Activated CD8-positive, alpha-beta memory T cell treated with anti-CD3 and anti-CD28 coated beads for 4 hours (primary cell): ENCODE measurements at places on chromosomes 5 and 9.

GRCh38 chr5:133916479-133916878 lies 51.9 kb downstream of the C5orf15 start:
- DNase-seq: no peak

DNA sequence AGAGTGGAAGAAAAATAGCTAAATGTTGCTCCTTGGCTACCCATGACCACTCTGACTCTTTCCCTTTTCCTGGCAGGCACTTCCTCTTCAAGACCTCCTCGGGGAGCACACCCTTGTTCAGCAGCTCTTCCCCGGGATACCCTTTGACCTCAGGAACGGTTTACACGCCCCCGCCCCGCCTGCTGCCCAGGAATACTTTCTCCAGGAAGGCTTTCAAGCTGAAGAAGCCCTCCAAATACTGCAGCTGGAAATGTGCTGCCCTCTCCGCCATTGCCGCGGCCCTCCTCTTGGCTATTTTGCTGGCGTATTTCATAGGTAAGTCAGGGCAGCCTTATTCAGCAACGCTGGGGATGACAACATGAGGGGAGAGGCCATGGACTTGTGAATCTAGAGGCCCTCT lies 298.6 kb upstream of the WWC1 start:
- DNase-seq: no peak

- DNase-seq: no peak
These were observed 34.4 kb downstream of the FEM1C start for GRCh38 chr5:115510145-115510645.

GRCh38 chr5:135490245-135491037 lies 38.3 kb upstream of the TIFAB start:
- DNase-seq: no peak

DNA sequence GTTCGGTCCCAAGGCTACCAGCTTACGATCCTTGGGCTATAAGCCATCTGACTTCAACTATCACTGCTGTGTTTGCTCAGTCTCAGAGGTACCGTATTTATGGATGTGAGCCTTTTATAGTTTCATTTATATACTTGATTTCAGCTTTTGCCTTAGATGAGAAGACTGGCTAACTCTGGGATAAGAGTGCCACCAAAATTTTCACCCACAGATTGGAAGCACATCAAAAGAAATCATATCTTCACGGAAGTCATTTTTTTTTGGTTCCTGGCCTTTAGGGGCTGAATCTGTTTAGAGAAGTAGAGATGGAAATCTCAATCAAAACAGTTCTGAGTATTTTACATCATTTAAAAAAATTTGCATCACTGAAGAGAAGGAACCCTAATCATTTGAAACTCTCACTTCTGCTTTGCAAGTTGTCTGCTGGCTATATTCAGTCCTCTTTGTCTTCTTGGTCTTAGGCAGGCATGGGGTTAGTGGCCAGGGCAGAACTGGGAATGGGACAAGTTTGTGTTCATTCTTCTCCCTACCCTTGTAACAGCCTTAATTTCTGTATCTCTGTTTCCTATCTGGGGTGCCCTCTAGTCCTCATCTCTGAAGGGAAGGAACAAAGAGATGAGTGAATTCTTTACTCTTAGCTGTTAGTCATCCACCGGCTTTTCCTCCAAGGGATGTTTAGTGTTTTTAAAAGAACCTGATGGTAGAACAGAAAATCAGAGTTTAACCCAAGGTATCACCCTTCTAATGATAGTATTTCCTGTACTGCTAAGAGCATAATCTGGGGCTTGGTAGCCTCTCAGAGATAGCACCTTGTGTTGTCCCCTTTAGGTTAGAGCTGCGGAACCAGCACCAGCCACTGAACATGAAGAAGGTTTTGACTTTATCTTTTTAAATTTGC lies 14.1 kb upstream of the TNFAIP8 start:
- no peak for DNase-seq

- no peak for DNase-seq
These were observed 65.8 kb upstream of the RARS1 start for GRCh38 chr5:168420461-168420860.

GRCh38 chr5:127400946-127401670 lies 110.5 kb downstream of the MEGF10 start:
- DNase-seq: no peak

GRCh38 chr5:88502179-88503040 lies 233.8 kb upstream of the TMEM161B start:
- DNase-seq: no peak

DNA sequence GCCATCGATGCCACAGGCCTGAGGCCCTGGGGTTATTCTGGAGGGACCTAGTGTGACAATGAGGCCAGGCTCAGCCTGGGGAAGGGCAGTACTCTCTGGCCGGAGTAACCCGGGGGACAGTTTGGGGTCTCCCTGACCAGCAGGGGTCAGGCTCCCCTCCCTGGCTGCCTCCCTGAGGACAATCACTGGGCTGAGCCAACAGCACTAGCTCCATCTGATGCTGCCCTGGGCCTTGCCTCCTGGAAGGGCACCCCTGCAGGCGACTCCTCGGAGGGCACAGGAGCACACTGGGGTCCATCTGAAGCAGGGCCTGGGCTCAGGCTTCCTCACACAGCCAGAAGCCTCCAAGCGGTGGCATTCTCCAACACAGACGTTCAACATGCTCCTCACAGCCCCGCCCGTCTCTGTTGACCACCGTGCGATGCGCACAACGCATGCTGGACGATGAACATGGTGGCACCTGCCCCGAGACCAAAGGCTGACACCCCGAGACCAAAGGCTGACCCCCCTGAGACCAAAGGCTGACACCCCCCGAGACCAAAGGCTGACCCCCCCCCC lies 68.3 kb downstream of the ADAMTS2 start:
- no peak for DNase-seq

GRCh38 chr9:2242831-2243330 lies 227.7 kb downstream of the SMARCA2 start:
- no peak for DNase-seq

DNA sequence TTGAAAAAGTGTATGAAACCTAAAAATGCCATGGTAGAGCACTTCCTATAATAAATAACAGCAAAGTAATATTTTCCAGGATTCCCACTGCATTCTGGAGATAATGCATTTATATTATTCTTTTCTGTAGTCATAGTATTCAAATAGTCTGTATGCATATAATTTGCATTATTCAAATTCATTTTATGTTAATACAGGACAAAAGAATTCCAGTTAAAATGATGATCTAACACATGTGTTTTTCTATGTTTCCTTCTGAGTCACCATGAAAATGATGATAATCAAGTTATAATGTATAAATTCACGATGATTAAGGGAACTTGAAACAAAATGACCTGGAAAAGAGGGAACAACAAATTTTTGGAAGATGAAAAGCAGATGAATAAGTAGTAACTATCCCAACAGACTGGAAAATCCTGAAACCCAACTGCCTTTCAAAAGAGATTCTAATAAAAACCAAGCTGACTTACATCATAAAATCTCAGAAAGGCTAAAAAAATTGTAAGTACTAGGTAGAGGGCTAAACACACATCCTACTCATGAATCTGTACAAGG lies 358.6 kb upstream of the PAPPA start:
- no peak for DNase-seq

GRCh38 chr5:177553671-177554429 lies 513 bp downstream of the FAM193B start:
- peak; percentile 17 for DNase-seq

DNA sequence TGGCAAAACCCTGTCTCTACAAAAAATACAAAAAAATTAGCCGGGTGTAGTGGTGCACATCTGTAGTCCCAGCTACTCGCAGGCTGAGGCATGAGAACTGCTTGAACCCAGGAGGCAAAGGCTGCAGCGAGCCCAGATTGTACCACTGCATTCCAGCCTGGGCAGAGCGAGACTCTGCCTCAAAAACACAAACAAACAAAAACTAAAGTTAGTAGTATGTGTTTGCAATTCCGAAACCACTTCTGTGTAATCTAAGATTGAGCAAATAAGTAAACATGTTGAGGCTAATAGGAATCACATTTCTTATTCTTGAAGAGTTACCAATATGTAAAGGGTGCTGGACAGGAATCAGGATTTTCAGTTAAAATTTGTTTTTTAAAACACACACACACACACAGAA lies 70.0 kb upstream of the SUSD1 start:
- DNase-seq: no peak

DNA sequence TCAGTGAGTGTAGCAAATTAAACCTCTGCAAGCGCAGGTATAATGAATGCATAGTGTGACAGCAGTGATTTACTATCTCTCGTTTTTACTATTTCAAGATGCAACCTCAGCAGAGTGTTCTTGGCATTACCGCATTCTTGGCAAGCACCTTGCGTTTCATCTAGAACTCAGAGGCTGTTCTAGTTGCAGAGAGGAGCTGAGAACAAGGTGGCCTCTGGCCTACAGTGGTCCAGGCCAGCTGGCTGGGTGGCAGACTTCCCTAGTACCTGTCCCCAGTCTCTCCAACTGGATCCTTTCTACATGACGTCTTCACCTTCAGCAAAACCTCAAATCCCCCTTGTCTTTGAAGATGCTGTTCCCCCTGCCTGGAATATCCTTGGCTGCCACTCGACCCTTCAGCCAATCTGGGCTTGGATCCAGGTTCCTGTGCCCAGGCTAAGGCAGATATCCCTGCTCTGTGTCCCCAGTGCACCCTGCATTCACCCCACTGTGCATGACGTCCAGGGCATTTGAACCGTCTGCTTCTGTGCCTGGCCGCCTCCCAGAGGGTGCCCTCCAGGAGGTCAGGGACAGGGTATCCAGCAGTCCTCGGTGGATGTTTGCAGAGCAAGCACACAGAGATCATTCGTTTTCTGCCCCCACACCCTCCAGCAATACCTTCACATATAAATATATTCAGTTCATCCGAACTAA lies 120.4 kb upstream of the CPEB4 start:
- DNase-seq: no peak

- DNase-seq: no peak
These were observed 855.5 kb upstream of the DMAC1 start for GRCh38 chr9:8655071-8655470.

- DNase-seq: no peak
These were observed 996.4 kb upstream of the WWC1 start for GRCh38 chr5:167294882-167295680.

- no peak for DNase-seq
These were observed 351.9 kb downstream of the NFIB start for GRCh38 chr9:13962006-13962405.

- DNase-seq: no peak
These were observed 233.7 kb upstream of the MSX2 start for GRCh38 chr5:174490728-174491127.

- DNase-seq: no peak
These were observed 35.3 kb downstream of the EQTN start for GRCh38 chr9:27261517-27262211.

GRCh38 chr9:7209990-7210389 lies 452.2 kb downstream of the KDM4C start:
- no peak for DNase-seq

- no peak for DNase-seq
These were observed 594.5 kb downstream of the PDE4D start for GRCh38 chr5:59299006-59299405.

- DNase-seq: no peak
These were observed 674 bp downstream of the C5orf15 start for GRCh38 chr5:133967698-133968203.

DNA sequence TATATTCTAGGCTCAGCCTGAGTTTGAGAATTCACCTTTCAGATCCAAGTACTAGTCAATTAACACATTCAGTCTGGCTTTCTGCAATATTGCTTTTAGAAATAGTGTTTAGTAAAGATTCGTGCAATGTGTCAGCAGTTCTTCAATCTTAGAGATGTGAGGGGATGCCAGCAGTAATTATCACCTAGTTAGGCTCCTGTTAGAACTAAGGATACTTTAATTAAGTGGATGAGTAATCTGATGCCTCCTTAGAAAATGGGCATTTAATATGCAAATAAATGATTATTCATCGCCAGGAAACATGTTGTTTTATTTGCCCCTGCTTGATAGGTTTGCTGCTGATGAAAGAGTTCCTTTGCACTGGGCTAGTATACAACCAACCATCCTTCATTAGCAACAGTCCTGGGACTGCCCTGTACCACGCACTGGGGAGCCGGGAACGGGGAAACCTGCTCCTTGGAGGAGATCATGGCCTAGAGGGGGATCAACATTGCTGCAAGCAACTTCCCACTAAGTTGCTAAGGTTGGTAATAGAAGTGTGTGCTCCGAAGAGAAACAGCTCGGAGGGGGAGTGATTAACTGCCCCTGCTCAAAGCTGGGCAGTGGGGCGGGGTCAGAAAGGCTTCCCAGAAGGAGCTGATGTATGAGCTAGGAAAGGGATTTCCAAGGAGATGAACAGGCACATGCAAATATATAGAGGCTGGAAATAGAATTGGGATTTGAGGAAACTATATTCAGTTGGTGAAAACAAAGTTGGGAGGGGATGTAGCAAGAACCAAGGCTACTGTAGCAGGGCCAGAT lies 231.8 kb downstream of the DRD1 start:
- no peak for DNase-seq

GRCh38 chr9:9392755-9393154 lies 1220.0 kb downstream of the PTPRD start:
- DNase-seq: no peak

DNA sequence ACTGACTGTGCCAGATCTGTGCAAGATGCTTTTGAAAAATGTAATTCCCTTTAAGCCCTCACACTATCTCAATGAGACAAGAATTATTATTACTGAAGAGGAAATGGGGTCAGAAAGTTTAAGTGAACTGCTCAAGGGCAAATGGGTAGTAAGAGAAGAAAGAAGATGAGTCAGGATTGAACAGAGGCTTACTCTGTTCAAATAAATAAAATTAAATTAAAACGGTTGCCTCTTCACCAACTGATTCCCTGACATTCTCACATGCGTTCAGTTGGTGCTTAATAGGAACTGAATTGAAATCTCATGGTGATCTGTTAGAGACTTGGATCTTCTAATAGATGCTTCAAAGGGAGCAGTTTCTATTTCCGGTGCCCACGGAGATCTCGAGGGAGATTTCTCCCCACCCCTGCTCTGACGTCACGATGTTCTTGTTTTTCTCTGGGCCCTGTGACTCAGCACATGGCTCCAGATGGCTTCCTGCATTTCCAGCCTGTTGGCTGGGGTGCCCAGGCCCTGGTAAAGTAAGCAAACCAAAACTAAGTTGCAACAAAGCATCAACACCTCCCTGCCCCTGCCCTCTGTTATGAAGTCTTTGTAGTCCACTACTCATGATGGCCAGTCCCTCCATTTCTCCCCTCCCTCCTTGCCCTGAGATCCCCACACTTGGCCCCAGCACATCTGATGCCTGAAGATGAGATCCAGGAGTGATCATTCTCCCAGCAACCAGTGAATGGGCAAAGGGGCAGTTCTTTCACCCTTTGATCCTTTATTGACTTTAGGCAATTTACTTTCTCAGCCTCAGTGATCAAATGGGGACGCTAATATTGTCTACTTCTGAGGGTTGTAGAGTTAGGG lies 106.1 kb upstream of the CPEB4 start:
- peak; percentile 40 for DNase-seq

GRCh38 chr5:58041884-58042283 lies 418.0 kb downstream of the PLK2 start:
- DNase-seq: no peak

GRCh38 chr5:138408023-138408422 lies 30.8 kb upstream of the REEP2 start:
- DNase-seq: no peak

GRCh38 chr9:10843151-10843550 lies 230.3 kb upstream of the PTPRD start:
- no peak for DNase-seq

GRCh38 chr9:69442486-69442885 lies 117.5 kb downstream of the ENTREP1 start:
- no peak for DNase-seq

- DNase-seq: no peak
These were observed 89.7 kb downstream of the DROSHA start for GRCh38 chr5:31442058-31442745.

GRCh38 chr9:72312386-72312987 lies 52.5 kb downstream of the ZFAND5 start:
- no peak for DNase-seq

- peak; percentile 6 for DNase-seq
These were observed 84.5 kb upstream of the CTNNA1 start for GRCh38 chr5:138668451-138669380.
